ENCODE measurements at places on chromosomes 6 and 20.

DNA sequence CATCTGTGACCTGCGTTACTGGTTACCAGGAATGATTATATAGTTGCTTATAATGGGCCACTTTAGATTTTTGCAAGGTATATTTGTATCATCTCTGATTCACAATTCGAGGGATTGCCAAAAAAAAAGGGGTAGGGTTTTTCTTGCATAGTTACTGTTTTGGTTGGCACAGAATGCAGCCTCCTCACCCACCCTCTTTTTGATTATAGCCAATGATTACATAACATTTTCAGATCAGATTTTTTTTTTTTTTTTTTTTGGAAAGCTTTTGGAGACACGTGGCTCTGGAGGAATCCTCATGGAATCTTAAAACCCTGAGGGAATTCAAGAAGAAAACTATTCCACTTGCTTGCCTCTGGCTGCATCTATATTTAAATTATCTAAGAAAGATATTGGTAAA is 53.7 kb downstream of the UST start:
- ATAC-seq = no peak

GRCh38 chr6:85449388-85449817 is 480 bp upstream of the NT5E start:
- peak; percentile 28 for ATAC-seq

- no peak for ATAC-seq
Observed at GRCh38 chr6:131910219-131910589, 41.0 kb downstream of the CCN2 start.

GRCh38 chr6:85561750-85562357 is 31.8 kb downstream of the SNX14 start:
- ATAC-seq = no peak

DNA sequence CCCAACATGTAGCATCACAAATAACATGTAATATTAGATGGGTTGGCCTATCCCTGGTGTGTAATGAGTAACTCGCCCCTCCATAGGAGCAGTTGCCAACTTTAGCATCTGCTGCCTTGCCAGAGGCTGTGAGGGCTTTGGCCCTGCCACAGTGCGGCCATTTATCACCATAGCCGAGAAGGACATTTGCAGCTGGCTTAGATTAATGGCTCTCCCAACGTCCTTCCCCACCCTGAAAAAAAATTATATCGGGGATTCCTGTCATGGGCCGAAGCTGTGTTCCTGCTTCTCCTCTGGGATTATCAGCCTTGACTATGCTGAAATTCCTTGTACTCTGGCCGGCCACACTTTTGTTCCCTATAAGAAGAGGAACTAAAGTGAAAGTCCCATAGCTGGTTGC is 7.6 kb upstream of the ADIG start:
- peak; percentile 65 for ATAC-seq

GRCh38 chr6:45473121-45473993 is 95.6 kb upstream of the SUPT3H start:
- ATAC-seq = no peak

DNA sequence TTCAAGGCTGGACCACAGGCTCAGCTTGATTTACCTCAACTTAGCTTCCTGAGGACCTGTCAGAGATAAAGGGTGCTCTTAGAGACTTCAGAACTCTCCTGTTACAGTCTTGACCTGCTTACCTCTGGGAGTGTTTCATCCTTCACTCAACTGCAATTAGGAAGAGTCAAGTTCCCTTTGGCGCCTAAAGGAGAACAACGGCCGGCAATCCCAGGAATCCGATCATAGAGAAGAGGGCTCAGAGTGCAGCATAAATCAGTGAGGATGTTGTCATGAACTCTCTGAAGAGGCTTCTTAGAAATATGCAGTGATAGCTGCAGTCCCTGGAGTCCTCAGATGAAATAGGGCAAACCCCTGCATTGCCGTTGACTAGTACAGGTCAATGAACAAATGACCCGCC is 36.4 kb downstream of the LYRM2 start:
- no peak for ATAC-seq

DNA sequence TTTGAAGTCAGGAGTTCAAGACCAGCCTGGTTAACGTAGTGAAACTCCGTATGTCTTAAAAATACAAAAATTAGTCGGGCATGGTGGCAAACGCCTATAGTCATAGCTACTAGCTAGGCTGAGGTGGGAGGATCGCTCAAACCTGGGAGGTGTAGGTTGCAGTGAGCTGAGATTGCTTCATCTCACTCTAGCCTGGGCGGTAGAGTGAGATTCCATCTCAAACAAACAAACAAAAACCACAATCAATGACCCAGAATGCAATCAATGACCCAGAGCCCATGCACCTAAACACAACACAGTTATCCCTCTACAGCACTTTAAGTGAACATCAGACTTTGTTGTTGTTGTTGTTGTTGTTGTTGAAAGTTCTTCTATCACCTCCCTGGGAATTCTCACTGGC is 77.9 kb downstream of the MYB start:
- ATAC-seq = no peak

Data from motor neuron (in vitro differentiated cells).